ENCODE measurements at places on chromosomes 7 and 10.

DNA sequence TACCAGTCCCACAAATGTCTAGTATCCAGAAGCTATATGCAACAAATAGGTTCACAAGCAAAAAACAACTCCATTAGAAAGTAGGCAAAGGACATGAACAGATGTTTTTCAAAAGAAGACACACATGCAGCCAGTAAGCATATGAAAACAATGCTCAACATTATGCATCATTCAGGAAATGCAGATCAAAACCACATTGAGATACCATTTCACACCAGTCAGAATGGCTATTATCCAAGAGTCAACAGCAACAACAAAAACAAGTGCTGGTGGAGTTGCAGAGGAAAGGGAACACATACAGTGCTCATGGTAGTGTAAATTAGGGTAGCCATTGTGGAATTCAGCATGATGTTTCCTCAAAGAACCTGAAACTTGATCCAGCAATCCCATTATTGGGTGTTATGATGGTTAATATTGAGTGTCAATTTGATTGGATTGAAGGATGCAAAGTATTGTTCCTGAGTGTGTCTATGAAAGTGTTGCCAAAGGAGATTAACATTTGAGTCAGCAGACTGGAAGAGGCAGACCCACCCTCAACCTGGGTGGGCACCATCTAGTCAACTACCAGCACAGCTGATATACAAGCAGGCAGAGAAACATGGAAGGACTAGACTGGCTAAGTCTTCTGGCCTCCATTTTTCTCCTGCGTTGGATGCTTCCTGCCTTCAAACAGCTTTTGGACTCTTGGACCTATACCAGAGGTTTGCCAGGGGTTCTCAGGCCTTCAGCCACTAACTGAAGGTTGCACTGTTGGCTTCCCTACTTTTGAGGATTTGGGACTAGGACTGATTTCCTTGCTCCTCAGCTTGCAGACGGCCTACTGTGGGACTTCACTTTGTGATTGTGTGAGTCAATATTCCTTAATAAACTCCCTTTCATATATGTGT, 218.4 kb upstream of the SEMA3D start:
- DNase-seq = no peak

- DNase-seq = no peak
Observed at GRCh38 chr10:100129424-100129823, 47.8 kb upstream of the CPN1 start.

- DNase-seq = peak; percentile 92
Observed at GRCh38 chr7:75878769-75879611, at the start of gene RHBDD2. RHBDD2 (plus strand) TSS chr7:75879034; CDS start chr7:75879083, 49 bp downstream.

GRCh38 chr10:28492116-28492920, 40.6 kb upstream of the WAC start:
- DNase-seq = no peak

GRCh38 chr10:15695852-15696251, 23.9 kb downstream of the ITGA8 start:
- no peak for DNase-seq

GRCh38 chr10:126015413-126015812, 119.0 kb downstream of the FANK1 start:
- DNase-seq = no peak

DNA sequence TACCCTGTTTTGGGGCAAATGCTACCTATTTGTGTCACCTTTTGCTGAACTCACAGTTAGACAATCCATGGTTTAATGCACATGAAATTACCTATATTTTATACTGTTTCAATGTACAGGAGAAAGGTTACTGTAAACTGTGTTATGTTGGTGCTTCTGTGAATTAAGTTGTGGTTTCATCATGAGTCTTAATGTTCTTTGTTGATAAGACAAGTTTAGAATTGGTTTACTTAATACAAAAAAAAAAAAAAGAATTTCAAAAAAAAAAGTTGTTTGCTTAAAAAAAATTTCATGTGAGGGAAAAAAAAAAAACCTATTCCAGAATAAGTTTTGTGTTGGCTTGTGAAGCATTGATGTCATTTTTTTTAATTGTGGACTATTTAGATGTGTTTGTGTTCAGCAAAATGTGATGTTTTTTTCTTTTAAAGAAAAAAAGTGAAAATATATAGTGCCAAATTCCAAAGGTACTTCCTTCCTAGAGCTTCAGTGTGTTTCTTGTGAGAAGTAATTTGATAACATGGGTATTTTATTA, 280.3 kb downstream of the USP6NL start:
- no peak for DNase-seq

- DNase-seq = no peak
Observed at GRCh38 chr7:2689951-2690705, 2.1 kb downstream of the AMZ1 start.

Data from NCI-H2107 (cell line).